HFFc6 (cell line): ENCODE measurements at places on chromosomes 13 and 19.

DNA sequence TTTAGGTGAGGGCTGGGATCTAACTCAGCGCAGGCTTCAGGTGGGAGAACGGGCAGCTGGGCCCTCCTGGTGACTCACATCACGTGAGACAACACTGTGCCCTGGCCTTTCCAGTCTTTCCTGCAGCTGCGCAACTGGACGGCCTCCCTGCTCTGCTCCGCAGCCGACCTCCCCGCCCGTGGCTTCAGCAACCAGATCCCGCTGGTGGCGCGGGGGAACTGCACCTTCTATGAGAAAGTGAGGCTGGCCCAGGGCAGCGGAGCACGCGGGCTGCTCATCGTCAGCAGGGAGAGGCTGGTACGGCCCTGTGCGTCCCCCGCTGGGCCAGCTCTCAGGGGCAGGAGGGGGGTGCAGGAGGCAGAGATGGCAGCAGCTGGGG lies 8.8 kb downstream of the SPPL2B start:
- H3K36me3 ChIP-seq, result peaks cover 11% of the 10 kb centered on the region
- H3K27ac ChIP-seq, result no peak overlapping the region; the same call in 1 of the 2 replicates
- DNase-seq, result peak; percentile 59
- peaks cover 2% of the 10 kb centered on the region; the same call in 1 of the 2 replicates for H3K27me3 ChIP-seq
- no peaks in the 10 kb centered on the region for H3K4me1 ChIP-seq

DNA sequence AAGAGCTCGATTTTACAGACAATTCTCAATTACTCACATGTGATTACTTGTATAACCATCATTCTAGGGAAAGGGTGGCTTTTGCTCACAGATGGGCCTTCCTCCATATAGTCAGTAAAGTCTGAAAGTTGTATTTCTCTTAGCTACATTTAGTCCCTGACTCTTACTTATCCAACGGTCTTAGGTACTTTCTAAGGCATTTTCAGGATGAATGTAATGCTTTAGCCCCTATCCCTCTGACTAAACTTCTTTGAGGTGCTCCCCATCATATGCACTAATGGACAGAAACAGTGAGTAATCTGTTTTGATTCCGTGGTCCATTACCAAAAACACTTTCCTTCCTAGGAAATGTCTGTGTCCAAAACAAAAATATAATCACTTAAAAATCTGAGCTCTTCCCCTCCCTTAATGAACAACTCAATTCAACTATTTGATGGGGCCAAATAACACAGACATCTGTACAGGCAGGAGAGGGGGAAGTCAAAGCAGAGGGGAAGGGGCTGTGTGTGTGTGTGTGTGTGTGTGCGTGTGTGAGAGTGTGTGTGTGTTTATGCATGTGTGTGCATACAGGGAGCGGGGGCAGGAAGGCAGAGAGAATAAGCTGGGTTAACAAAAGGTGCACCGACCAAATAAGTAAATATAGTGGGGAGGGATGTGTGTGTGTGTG lies 84.9 kb downstream of the USP12 start:
- H3K4me3 ChIP-seq, result no peak overlapping the region
- H3K27ac ChIP-seq, result no peak overlapping the region; the same call in 1 of the 2 replicates
- no peak for DNase-seq
- peaks cover 2% of the 10 kb centered on the region for H3K27me3 ChIP-seq
- H3K4me1 ChIP-seq, result peaks cover 13% of the 10 kb centered on the region

DNA sequence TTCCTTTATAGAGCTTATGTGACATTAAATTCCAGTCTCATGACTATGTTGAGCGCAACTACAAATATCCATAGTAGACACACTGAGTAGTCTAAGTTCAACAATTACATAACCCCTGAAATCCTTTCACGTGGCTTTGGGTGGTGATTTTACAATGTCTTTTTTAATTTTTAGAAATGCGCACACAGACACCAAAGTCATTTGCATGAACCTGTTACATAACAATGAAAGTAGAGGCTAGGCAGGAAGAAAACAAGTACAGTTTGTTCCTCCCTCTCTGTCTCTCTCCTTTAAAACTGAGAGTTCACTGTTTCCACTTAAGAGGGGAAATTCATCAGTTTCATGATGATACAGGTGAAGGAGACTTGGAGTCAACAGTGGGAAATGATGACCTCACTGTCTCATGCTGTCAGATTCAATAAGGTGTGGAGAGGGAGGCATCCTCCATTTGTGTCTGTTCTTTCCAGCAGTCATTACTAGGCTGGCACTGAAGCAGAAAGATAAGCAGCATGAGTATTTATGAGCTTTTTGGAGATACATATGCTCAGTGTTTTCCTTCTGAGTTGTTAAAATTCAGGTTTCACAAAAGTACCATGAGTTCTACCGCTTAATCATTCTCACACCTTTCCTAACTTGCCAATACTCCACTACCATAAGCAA lies 201.8 kb downstream of the LHFPL6 start:
- no peak overlapping the region for H3K27ac ChIP-seq
- H3K4me3 ChIP-seq, result no peak overlapping the region
- no peak for DNase-seq
- H3K4me1 ChIP-seq, result peaks cover 16% of the 10 kb centered on the region
- 0 out of 2 replicates have a peak, but pooled peaks cover 4% of the 10 kb centered on the region for H3K36me3 ChIP-seq
- H3K27me3 ChIP-seq, result no peaks in the 10 kb centered on the region

GRCh38 chr19:16736709-16737108 lies 17.1 kb downstream of the NWD1 start:
- DNase-seq, result no peak
- H3K4me3 ChIP-seq, result no peak overlapping the region
- H3K27me3 ChIP-seq, result peaks cover 21% of the 10 kb centered on the region

- no peak overlapping the region for H3K4me3 ChIP-seq
- no peaks in the 10 kb centered on the region for H3K36me3 ChIP-seq
- peaks cover 23% of the 10 kb centered on the region for H3K27me3 ChIP-seq
- no peak overlapping the region for H3K27ac ChIP-seq
Observed at GRCh38 chr13:51298812-51299211, 40.7 kb upstream of the SERPINE3 start.
